ENCODE measurements at places on chromosomes 7 and 10.

GRCh38 chr10:95440756-95441546 is 120.2 kb downstream of the SORBS1 start:
- no peak for DNase-seq

GRCh38 chr7:73515178-73515577 is 6.9 kb downstream of the BAZ1B start:
- DNase-seq = no peak

DNA sequence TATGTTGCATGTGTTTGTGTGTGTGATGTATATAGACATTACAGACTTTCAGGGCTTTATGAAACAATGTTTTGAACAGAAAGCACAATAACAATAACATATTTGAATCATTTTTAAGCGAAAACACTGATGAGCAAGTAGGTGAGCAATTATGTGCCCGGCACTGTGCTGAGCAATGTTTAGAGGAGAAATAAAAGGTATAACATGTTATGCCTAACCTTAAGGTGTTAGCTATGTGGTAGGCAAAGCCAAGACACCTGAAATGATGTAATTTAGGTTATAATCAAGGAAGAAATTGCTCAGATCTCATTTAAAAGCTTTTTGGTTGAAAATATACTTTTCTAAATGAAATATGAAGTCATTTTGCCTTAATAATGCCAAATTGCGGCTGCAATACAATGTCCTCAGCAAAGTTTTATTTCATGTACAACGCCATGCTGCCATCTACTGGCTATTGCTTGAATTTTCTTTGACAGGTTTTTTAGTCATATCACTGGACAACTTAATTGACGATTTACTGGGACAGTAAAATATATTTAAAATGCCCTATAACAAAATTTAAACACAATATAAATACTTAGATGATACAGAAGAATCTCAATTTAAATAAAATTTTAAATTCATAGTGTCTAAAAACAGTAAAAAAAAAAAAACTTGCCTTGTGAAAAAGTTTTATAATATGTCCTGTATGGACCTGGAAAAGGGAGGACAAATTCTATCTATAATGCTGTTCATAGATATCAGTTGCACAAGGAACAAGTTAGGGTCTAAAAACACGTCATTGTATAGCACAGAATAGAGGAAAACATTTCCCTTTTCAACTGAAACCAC is 131.1 kb upstream of the CDK1 start:
- peak; percentile 38 for DNase-seq

GRCh38 chr10:3132036-3133025 is 40.3 kb downstream of the PITRM1 start:
- no peak for DNase-seq

DNA sequence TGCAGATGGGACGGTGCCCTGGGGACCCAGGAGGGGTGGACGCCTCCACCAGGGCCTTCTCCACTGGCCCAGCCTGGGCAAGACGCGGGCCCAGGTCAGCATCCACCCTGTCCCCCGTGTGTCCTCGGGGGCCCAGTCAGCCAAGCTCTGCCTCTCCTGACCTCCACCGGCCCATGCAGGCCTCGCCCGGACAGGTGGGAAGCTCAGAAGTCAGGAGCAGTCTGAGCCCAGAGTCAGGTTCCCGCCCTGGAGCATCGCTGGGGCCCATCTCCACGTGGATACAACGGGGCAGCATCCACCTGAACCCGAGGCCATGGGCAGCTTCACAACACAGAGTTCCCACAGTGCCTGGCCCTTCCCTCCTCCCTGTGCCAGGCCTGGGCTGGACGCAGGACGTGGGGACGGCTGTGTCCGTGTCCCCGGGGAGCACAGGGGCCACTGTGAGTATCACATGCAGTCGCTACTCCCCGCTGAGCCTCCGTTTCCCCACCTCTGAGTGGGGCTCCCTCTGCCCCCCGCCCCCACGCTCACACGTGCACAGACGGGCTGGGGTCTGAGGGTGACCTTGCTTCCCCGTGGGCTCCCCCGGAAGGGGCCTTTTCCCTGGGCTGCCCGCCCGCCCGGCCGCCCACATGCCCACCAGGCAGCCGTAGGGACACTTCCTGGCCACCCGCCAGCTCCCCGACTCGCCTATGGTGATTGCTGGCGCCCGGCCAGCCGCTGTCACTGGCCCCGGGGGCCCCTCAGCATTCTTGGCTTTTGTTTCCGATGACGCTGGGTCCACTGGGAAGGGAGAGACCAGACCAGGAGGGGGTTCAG is 64.3 kb downstream of the PDGFA start:
- no peak for DNase-seq

DNA sequence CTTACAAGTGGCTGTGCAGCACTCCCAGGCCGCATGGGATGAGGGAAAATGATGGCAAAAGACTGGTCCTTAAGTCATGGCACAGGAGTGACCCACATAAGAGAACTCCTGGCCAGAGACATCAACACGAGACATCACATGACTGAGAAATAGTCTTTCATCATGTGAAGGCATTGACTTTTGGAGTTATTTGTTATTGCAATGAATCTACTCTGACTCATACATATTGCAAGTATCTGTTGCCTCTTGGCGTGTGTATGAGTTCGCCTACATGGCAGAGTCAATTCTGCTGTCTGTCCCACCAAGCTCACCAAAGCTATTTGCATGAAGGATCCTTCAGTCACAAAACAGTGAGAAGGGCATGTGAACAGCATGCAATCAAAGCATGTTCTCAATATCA is 59.7 kb upstream of the HABP2 start:
- no peak for DNase-seq

DNA sequence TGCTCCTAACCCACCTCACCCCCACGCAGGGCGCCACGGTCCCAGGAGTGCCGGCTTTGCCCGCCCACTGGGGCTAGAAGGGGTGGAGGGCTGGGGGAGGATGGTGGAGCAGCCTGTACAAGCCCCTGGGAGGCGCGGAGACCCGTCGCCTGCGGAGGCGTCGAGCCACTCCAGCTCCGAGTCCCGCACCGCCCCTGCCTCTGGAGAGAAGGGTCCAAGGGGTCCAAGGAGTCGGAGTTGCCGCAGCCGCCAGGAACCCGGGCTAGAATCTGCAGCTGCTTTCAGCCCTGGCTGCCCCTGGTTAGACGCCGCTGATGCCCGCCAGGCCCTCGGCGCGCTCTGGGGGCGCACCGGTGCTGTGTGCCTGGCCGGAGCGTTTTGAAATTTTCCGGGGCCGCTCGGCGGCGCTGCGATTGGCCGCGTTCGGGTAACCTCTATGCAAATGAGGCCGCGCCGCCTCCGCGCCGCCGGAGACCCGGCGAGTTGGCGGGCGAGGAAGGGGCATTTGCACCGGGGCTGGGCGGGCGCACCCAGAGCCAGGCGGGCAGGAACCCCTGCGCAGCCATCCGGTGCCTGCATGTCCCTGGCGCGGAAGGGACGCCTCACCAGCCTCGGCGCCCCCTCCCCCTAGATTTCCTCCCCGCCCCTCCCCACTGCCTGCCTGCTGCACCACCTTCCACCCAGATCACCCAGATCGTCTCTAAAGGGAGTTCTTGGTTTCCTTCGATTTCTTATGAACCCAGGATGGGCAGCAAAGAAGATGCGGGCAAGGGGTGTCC is at the start of gene HMX2:
Gene HMX2 (plus strand): TSS at position 502 of the 779 bp plus-strand sequence. CDS start 243 bp downstream, at position 745.
- DNase-seq = no peak

Measured in AG04450 (cell line).